ENCODE measurements at places on chromosomes 13 and 19. TPM values are rescaled to one million over a fixed set of nuclear protein-coding genes. Genes with fewer than 3 reads are reported as not detected.
A peak's percentile ranks its signal among the peaks of the same experiment; 100 is the strongest.

DNA sequence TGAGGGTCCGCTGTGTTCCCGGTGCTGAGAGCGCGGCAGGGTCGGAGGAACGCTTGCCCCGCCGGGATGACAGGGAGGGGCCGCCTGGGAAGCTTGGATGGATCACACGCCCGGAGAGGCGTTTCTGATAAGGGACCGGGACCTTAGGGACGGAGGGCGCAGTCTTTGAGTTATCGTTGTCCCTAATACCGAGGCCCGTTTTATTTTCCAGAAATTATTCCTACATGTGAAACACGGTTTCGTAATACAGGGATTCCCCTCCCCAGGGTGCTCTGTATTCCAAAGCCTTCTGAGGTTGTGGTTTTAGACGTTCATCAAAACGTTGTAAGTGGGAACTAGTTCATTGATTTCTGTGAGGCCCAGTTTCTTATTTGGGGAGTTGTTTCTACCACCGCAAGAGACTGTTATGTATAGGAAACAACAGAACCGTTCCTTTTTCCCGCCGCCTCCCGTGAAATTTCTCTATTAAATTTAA, 752 bp downstream of the PDCD5 start:
- H3K4me3 ChIP-seq = no peak overlapping the region
- H3K27ac ChIP-seq = no peak overlapping the region
- no peaks in the 10 kb centered on the region for H3K4me1 ChIP-seq
- no peaks in the 10 kb centered on the region for H3K27me3 ChIP-seq

GRCh38 chr13:21147827-21148226, 28.5 kb downstream of the SKA3 start:
- no peaks in the 10 kb centered on the region for H3K27me3 ChIP-seq
- H3K36me3 ChIP-seq = peaks cover 5% of the 10 kb centered on the region
- no peak overlapping the region for H3K4me3 ChIP-seq
- no peak overlapping the region for H3K27ac ChIP-seq
- DNase-seq = no peak

- no peak for DNase-seq
- no peak overlapping the region for H3K4me3 ChIP-seq
- H3K4me1 ChIP-seq = no peaks in the 10 kb centered on the region
- H3K27me3 ChIP-seq = no peaks in the 10 kb centered on the region
- H3K27ac ChIP-seq = no peak overlapping the region
These were observed 41.0 kb downstream of the EFNB2 start for GRCh38 chr13:106494506-106494905.

DNA sequence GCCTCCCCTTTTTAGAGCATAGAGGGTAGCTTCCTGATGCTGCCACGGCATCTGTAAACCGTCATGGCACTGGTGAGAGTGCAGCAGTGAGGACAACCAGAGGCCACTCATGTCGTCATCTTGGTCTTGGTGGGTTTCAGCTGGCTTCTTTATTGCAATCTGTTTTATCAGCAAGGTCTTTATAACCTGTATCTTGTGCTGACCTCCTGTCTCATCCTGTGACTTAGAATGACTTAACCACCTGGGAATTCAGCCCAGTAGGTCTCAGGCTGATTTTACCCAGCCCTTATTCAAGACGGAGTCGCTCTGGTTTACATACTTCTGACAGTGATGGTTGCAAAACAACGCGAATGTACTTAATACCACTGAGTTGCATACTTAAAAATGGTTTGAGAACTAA, 14.4 kb upstream of the FBN3 start:
- H3K4me1 ChIP-seq = no peaks in the 10 kb centered on the region
- no peaks in the 10 kb centered on the region for H3K27me3 ChIP-seq
- no peak overlapping the region for H3K27ac ChIP-seq
- DNase-seq = no peak
- H3K4me3 ChIP-seq = no peak overlapping the region
- no peaks in the 10 kb centered on the region for H3K36me3 ChIP-seq

DNA sequence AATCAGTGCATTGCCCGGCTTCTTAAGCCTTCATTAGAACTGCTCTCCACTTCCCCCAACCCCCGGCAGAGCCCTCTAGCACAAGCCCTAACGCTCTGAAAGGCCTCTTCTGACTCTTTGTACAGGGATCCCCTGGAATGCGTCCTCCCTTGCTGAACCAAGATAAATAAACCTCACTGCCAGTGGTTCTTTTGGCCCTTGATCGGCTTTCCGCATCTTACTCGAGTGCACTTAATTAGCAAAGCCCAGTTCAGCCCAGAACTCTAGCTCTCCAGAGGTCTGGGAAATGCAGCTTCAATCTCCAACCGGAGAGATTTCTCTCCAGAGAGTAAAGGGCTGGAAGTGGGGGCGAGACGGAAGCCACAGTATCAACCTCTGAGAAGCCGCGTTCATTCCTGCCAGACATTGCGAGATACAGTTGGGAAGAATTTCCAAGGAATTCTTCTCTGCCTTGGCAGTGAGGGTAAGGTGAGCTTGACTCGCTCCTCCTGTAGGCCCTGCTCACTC, 8.7 kb upstream of the ZNF444 start:
- peak overlapping the region; percentile 67 for H3K27ac ChIP-seq
- H3K27me3 ChIP-seq = no peaks in the 10 kb centered on the region
- H3K4me1 ChIP-seq = no peaks in the 10 kb centered on the region
- H3K36me3 ChIP-seq = no peaks in the 10 kb centered on the region
- no peak for DNase-seq

DNA sequence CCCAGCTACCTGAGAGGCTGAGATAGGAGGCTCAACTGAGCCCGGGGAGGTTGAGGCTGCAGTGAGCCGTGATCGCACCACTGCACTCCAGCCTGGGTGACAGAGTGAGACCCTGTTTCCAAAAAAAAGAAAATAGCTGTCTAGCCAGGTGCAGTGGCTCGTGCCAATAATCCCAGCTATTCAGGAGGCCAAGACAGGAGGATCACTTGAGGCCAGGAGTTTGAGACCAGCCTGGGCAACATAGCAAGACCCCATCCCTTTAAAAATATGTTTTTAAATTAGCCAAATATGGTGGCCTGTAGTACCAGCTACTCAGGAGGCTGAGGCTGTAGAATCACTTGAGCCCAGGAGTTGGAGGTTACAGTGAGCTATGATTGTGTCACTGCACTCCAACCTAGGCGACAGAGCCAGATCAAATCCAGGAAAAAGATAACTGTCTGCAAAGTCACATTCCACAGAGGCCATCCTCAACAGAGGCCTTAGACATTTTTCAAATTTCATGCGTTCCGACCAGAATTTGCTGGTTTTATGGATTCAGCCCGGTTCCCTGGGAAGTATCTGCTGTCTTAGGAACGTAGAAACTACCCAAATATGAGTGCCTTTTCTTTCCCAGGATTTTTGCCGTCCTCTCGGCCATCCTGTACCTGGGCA, 58.7 kb upstream of the USE1 start:
- no peaks in the 10 kb centered on the region for H3K27me3 ChIP-seq
- no peak overlapping the region for H3K27ac ChIP-seq
- no peaks in the 10 kb centered on the region for H3K4me1 ChIP-seq
- DNase-seq = no peak
- no peak overlapping the region for H3K4me3 ChIP-seq
- peaks cover 3% of the 10 kb centered on the region for H3K36me3 ChIP-seq

ZNF66 gene
- 3.7 TPM for total RNA-seq

SPRY2 gene
- total RNA-seq = 48.9 TPM
